ENCODE measurements at places on chromosomes 16 and 17.

GRCh38 chr17:40819528-40820125, 2.8 kb downstream of the KRT10 start:
- DNase-seq: no peak

- no peak for DNase-seq
Observed at GRCh38 chr17:20228860-20229259, 219.7 kb downstream of the SPECC1 start.

DNA sequence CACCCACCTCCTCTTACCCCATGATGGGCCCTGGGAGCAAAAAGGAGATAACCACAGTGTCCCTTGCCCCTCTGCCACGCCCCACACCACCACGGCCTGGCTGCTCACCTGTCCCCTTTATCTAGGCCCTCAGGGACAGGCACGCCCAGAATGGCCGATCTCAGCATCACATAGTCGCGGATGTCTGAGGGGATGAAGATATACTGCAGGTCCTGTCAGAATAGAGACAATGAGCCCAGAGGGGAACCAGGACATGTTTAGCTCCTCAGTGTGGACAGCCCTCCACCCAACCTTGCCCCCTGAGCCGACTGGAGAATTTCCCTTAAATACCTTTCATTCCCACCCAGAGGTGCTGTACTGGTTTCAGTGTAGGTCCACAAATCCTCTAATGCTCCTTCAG, 15.2 kb downstream of the ST6GALNAC2 start:
- no peak for DNase-seq

DNA sequence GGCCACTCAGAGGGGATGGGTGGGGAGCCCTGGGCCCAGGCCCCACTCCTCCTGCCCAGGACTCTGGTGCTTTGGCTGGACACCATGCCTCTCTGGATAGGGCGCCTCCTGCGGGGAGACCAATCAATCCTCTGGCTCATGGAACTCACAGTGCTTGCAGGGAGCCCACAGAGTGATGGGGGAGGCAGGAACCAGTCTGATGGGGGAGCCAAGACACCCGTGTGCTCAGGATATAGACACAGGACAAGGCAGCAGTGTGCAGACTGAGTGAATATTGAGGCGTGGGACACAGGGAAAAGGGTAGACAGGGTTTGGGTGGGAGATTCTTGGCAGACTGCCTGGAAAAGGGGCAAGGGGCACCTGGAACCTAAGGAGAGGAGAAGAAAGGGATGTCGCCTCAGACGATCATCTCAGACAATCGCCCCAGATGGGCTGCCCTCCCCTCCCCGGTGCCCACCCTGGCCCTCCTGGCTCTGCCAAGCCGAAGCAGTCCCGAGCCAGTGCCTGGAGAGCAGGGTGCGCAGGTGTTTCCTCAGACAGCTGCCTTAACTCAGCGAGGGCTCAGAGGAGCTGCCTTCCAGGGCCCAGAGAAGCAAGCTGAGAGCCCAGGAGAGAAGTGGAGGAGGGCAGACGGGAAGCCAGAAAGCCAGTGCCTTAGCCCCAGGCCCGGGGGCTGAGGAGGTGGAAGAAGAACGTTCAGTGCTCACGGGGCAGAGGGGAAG, 37.4 kb upstream of the DLX4 start:
- DNase-seq: no peak

DNA sequence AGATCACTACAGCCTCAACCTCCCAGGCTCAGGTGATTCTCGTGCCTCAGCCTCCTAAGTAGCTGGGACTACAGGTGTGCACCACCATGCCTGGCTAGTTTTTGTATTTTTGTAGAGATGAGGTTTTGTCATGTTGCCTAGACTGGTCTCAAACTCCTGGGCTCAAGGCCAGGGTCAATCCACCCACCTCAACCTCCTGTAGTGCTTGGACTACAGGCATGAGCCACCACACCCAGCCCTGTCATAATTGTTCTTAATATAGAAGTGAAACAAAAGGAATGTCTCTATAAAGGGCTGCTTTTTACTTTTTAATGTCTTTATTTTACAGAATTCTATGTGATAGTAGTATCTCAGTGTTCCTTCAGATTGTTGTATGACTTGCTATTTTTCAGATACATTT, 345.2 kb upstream of the TBX2 start:
- no peak for DNase-seq

DNA sequence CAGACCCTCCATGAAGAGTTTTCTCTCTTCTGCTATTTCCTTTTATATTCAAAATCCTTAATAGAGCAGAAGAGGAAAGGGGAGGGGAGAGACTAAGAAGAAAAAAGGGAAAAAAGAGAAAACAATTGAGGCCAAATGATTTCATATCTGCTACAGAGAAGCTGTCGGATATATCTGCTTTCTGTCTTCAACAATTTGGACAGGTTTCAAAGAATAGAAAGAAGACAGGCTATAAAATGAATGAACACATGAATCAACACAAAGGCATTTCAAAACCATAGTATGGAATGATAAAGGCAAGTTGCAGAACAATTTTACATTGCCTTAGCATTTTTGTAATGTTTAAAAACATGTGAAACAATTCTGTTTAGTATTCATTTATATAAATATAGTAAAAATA, 4.7 kb upstream of the CMTR2 start:
- no peak for DNase-seq

GRCh38 chr16:2979669-2980226, 498 bp downstream of the PKMYT1 start:
- no peak for DNase-seq

DNA sequence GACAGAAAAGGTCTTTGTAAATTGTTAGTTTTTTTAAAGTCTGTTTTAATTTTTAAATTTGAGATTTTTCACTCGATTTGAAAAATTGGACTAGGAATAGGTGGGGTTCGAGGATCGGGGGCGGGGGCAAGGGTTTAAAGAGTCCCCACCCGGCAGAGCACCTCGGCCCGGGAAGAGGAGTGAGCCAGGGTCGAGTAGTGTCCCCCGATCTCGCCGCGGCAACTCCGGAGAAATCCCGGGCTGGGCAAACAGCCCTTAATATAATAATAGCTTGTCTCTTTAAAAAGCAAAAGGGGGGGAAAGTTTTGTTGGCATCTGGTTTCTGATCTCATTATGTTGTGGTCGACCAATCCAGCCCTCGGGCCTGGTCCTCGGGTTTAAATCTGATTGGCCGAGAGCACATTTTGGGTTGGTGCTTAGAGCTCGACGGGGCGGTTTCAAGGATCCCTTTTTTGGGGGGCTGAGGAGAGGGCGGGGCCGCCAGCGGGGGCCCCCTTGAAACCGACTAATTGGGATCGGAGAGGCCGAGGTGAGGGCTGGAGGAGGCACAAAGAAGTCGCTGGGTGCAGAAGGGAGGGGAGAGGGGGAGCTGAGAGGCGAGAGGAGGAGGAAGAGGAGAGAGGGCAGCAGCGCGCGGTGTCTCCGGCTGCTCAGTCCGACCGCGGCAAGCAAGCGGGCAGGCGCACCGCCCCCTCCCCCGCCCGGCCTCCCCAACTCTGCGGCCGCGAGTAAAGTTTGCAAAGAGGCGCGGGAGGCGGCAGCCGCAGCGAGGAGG, at the start of gene FZD2:
Gene FZD2, plus strand, starts transcription at position 653 of the 775 bp plus-strand sequence. CDS start 205 bp downstream, outside the sequence.
- DNase-seq: peak; percentile 89

- no peak for DNase-seq
Observed at GRCh38 chr16:21702276-21702675, 38.5 kb downstream of the OTOA start.

DNA sequence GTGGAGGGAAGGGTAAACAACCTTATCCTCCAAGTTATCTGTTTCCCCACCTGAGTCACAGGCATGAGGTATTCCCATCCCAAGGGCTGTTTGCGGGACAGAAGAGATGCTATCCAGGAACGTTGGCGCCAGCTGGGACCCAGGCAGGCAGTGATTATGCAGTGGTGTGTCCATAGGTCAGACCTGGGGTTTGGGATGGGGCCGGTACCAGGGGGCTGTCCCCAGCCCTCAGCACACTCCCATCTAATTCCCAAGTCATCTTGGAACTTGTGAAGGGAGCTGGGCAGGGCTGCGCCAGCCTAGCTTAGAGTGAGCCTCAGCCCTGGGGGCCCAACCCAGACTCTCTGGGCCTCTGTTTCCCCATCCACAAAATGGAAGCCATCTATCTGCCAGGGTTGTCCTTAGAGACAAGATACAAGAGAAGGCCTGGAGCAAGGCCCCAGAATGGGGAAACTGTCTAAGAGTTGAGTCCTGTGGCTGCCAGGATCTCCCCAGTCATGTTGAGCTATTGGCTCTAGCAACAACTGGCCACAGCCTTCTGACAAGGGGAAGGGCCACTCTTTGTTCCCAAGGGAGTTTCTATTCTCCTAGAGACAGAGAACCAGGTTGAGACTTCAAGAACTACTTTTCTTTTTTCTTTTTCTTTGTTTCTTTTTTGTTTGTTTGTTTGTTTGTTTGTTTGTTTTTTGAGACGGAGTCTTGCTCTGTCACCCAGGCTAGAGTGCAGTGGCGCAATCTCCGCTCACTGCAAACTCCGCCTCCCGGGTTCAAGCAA, 9.8 kb upstream of the JUP start:
- DNase-seq: no peak

GRCh38 chr17:66702106-66702936, 132.6 kb upstream of the CACNG5 start:
- no peak for DNase-seq

DNA sequence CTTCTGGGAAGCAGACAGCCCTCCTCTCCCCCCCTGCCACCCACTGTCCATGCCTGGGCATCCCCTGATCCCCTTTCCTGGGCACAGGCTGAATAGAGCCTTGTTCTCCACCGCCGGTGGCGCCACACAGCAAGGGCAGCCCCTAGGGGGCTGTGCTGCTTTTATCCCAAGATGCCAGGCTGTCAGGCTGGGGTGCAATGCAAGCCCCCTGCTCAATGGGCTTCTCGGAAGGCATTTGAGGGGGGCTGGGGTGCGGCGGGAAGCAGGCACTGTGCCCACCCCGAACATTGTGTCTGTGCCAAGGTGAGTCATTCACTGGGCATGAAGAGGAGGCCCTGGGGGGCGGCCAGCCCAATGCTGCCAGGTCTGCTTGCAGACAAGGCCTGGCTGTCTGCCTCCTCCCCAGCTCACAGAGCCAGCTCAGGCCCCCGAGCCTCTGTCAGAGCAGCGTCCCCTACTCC, 1.5 kb upstream of the GFAP start:
- DNase-seq: no peak

DNA sequence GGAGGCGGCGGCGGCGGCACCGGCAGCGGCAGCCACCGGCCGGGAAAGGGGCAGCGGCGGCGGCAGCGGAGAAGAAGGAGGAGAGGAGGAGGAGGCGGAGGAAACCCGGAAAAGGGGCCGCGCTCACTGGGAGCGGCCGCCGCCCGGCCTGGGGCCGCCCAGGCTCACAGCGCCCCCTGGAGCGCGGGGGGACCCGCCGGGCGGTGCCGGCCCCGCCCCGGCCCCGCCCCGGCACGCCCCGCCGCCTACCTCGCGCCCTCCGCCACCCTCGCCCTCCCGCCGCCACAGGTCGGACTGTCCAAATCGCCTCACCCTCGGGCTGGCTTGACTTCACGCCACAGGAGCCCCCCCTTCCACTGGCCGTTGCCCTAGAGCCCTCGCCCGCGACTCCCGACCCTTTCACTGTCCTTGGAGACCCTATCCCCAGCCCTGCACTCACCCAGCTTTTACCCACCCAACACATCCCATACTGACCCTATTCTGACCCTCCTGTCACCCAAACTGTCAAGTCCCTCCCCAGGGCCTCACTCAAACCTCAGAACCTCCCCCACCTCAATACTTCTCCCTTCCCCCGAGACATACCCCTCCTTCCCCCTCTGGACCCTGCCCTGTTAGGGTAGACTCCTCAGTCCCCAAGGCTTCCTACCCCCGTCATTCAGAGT, at the start of gene CSNK2A2:
Gene CSNK2A2, minus strand, starts transcription at position 85 of the 662 bp plus-strand sequence. CDS start 370 bp downstream, outside the sequence.
- DNase-seq: no peak

GRCh38 chr17:47791025-47791424, 30.6 kb downstream of the OSBPL7 start:
- no peak for DNase-seq

DNA sequence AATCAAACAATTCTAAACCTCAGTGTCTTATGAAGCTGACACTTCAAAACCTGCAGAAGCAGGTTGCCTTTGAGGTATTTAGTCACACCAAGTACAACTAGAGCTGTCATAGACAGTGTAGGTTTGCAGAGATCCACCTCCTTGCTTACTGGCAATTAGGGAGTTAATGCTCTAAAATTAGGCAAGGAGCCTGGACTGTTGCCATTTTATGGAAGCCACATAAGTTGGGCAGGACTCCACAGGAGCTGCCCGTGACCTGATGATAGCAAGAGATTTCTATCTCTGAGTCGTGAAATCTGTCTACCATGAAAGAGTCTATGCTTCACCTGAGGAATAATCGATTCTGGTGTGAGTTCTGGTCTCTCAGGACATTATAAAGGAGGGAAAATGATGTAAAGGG, 8.9 kb downstream of the EME1 start:
- DNase-seq: no peak

- no peak for DNase-seq
Observed at GRCh38 chr17:57603978-57604377, 141.1 kb downstream of the CCDC182 start.

GRCh38 chr17:77535435-77535834, 394.7 kb downstream of the SEC14L1 start:
- DNase-seq: no peak
